Activated CD4-positive, alpha-beta T cell treated with anti-CD3 and anti-CD28 coated beads, Interleukin-2, amount 10 ng/mL, durations not matched to agents 24 days and 14 days (primary cell): ENCODE measurements at places on chromosomes 16 and 17. TPM values are rescaled to one million over a fixed set of nuclear protein-coding genes. Genes with fewer than 3 reads are reported as not detected.

The NXPH3 gene
- total RNA-seq: not detected in 2 replicates

The TBX6 gene
- 2.1 TPM in 2 replicates for total RNA-seq

The KRT33B gene
- not detected in 2 replicates for total RNA-seq

The RHBDF1 gene
- total RNA-seq: 0.26 and 0.76 TPM in 2 replicates

DNA sequence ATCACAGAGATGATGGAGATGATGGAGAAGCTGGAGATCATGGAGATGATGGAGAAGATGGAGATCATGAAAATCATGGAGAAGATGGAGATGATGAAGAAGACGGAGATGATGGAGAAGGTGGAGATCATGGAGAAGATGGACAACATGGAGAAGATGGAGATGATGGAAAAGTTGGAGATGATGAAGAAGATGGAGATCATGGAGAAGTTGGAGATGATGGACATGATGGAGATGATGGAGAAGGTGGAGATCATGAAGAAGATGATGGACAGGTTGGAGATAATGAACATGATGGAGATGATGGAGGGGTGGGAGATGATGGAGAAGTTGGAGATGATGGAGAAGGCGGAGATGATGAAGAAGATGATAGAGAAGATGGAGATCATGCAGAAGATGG is 34.5 kb downstream of the RBFOX3 start:
- no peak for DNase-seq

DNA sequence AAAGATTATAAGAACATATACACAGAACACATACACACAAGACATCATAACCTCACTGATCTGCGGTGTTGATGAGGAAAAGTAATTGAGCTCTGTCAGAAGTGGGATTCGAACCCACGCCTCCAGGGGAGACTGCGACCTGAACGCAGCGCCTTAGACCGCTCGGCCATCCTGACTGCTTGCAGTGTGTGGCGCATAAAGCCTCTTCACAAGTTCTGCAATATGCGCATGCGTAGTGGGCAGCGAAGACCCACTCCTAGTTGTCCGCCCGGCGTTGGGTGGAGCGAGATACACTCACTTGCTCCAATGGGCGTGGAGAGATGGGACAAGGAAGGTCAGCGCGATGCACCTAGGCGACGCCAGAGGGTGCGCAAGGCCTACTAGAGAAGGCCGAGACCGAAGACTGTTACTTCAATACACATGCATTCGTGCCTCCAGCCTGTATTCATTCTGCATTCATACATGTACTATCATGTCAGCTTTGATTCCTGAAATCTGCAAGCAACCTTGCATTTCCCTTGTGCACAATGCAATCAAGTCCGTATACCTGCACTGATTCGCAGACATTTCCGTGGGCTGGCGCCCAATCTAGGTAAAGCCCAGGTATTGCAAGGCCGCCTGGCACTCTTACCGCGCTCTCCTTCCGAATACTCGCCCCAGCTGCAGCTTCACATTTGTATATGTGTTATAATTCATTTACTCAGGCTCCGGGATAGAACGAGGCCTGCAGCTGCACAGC is 16.1 kb upstream of the PLLP start:
- DNase-seq: peak; percentile 100

GRCh38 chr17:78991017-78991738 is 11.5 kb upstream of the LGALS3BP start:
- no peak for DNase-seq

DNA sequence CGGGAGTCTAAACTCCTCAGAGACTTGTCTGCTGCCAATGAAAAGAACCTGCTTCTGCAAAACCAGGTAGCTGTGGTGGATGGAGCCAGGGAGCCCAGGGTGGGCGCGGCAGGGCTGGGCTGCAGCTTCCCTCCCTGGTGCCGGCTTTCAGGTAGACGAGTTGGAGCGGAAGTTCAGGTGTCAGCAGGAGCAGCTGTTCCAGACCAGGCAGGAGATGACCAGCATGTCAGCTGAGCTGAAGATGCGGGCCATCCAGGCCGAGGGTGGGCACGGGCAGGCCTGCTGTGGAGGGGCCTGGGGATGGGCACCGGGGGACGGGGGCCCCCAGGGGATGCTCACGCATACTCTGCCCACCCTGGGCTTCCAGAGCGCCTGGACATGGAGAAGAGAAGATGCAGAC is 3.2 kb upstream of the RAC3 start:
- no peak for DNase-seq

GRCh38 chr16:85491798-85492294 is 121.3 kb upstream of the GSE1 start:
- DNase-seq: no peak

DNA sequence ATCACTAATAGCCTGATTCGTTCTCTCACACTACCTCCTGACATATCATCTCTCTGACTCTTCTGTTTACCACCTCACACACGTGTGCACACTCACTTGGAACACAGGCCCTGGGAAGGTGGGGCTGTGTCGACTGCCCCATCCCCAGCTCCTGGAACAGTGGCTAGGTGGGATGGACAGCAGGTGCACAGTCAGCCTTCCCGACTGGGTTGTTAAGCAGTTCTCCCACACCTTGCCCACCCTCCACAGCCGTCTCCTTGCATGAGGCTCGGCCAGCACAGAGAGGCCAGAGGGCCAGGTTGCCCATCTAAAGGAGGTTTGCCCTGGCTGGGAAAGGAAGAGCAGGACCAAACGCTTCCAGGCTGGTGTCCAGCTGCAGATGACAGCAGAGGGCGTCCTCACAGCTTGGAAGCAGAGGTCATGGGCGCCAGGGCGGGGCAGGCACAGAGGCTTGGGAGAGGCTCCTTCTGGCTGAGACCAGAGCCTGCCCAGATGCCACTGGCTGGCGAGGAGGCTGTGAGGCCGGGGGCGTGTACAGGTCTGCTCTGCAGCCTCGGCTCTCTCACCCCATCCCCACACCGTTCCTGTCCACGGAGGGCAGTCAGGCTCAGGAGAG is 92.8 kb downstream of the AMFR start:
- DNase-seq: no peak

DNA sequence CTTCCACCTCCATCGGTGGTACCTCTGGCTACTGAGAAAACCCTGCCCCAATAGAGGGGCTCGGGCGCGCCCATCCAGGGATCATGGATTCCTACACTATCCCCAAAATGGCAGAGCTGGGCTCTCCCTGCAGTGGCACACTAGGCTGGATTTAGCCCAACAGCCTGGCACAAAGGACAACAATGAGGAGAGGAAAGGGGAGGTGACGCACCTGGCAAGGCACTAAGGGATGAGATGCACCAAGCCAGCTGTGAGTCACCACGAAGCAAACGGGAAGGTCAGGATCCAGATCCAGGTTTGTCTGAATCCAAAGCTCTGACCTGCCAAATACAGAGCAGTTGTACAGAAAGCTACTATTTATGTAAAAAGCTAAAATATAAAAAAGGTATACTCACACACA is 18.1 kb downstream of the UBE2O start:
- DNase-seq: no peak

- peak; percentile 16 for DNase-seq
Observed at GRCh38 chr17:29927546-29927945, 2.5 kb downstream of the SSH2 start.

DNA sequence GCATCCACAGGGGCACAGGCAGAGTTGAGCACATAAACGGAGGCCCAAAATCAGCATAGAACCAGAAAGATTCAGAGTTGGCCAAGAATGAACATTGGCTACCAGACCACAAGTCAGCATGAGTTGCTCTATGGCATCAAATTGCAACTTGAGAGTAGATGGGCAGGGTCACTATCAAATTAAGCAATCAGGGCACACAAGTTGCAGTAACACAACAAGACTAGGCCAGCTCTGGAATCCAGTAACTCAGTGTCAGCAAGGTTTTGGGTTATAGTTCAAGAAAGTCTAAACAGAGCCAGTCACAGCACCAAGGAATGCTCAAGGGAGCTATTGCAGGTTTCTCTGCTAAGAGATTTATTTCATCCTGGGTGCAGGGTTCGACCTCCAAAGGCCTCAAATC is 12.9 kb downstream of the G6PC1 start:
- no peak for DNase-seq

GRCh38 chr16:56679818-56680217 is 2.5 kb upstream of the MT1X start:
- DNase-seq: no peak

DNA sequence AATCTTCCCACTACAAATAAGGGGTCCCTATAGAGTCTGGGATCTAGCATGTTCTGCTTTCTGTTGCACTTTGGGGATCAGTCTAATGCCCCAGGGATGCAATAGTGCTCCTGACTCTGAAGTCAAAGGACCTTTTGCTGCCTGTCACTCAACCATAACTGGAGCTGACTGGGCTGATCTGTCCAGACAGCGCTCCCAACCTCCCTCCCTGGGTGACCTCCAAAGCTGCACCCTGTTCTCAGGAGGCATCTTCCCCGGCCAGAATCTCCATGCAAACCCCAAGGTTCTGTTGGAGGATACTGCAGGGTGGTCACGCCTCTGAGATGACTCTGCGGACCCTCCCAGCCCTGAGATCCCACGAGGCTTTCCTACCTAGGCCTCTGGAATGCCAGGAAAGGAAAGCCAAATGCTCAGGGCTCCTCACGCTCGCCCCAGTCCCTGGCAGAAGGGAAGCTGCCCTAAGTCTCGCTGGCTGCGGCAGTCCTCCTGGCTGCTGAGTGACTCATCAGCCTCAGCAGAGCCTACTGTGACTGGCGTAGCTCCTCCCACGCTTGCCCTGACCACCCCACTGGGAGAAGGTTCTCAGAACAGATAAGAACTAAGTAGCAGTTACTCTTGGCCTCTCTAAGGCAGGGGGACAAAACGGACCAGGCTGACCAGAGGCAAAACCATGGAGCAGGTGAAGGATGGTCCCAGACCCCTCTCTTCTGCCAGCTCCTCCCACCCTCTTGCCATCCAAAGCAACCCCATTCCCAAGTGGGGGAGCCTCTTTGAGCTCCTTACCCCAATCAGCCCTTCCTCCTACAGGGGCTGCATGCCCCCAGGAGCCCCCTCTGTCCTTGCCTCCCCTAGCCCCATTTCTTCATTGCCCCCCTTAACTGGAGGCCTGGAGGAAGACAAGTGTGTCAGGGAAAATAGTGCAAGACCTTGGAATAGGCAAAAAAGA is 124.1 kb upstream of the TNRC6C start:
- peak; percentile 85 for DNase-seq

GRCh38 chr17:76695059-76695831 is 15.5 kb downstream of the MXRA7 start:
- DNase-seq: no peak

DNA sequence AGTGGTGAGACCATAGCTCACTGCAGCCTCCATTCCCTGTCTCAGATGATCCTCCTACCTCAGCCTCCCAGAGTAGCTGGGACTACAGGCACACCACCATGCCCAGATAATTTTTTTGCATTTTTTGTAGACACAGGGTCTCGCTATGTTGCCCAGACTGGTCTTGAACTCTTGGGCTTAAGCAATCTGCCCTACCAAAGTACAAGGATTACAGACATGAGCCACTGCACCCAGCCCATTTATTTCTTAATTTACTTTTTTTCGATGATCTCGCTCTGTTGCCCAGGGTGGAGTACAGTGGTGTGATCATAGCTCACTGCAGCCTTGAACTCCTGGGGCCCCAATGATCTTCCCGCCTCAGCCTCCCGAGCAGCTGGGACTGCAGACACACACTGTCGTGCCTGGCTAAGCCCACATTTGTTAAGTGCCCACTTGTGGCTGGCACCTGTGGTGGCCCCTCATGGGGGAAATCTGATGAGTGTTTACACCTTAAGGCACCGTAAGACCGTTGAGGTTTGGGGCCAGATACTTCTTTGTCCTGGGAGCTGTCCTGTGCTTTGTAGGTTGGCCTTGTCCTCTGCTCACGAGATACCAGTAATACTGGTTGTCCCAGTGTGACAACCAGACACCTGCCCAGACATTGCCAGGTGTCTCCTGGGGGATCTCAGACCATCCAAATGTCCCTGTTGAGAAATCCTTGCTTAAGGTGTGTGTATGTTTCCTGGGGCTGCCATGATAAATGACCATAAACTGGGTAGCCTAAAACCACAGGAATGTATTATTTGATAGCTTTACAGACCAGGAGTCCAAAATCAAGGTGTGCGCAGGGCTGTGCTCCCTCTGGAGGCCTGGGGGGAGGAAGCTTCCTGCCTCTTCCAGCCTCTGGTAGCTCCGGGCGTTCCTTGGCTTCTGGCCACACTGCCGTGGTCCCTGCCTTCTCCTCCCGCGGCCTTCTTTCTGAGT is 141.4 kb upstream of the GSE1 start:
- DNase-seq: no peak

DNA sequence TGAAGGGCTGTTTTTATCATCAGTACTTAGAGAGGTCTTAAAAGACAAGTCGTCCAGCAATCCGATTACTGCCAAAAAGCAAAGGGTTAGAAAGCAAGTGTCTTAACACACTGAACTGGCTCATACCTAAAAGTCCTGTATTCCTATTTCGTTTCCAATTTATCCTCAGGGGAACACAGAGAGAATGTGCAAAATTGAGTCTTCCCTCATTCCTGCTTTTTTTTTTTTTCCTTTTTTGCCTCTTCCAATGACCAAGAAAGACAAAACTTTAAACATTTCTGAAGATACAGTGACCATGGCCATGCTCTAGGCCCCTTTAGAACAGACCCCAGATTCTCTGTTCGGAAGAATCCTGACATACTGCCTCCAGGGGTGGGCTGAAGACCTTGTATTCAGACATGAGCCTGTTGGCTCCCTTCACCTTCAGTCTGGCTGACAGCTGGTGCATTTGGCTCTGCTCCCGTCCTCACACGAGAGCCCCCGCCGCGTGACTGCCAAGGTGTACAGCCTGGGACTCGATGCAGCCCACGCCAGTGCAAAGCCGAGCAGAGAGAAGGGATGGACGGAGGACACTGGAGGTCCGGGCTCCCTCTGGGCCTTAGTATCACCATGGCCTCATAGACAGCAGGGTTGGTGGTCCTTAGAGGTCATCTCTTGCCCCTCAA is 47.0 kb downstream of the COTL1 start:
- no peak for DNase-seq

GRCh38 chr16:30829130-30830071 is 42.4 kb upstream of the ZNF629 start:
- DNase-seq: no peak

DNA sequence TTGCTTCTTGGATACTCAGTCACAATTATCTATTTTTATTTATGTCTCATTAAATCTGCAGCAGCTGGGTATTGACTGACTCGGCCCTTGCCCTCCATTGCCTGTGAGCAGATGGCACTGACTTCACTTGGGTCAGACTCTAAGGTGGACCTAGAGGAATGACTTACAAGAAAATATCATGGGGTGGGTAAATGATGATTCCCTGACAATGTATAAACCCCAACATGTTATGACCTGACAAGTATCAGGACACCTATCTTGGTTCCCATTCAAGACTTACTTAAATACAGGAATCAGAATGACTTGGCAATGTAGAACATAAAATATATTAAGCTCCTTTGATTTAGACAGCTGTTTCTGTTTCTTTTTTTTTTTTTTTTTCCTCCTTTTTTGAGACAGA is 953.5 kb downstream of the CDH11 start:
- no peak for DNase-seq
